ENCODE measurements at places on chromosomes 1 and 21. TPM values are rescaled to one million over a fixed set of nuclear protein-coding genes. Genes with fewer than 3 reads are reported as not detected.

TMEM52 gene
- 0.44 TPM for total RNA-seq

RPS6KC1 gene
- 11.5 TPM for total RNA-seq

PDZK1IP1 gene
- total RNA-seq: 0.48 TPM

DNA sequence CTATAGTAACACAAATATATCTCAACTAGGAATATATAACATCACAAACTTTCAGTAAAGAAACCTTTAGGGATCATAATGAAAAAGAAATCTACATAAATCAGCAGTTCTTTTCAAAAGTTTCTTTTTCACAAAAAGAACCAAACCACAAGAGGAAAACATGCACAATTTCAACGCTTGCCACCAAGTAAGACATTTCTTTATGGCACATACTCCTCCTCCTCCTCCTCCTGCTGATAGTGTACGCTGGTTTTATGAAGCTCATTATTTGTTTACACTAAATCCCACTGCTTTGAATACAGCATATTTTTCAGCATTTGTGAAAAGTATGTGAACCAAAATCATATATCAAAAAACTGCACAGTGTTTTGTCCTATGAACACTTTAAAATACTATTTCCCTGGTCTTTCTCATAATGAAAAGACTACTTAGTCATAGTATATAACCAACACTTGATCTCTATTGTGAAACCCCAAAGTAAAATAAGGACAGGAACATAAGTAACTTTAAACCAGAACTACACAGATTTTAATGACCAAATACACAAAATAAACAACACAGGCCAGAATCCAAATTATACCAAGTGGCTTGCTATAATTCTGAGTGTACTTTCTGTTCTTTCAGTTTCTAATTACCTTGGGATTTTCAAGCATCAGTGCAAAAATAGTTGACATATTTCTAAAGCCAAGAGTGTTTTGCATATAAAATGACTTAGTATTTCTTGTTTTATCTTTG lies 184.2 kb downstream of the EIF4G3 start:
- DNase-seq: no peak

DNA sequence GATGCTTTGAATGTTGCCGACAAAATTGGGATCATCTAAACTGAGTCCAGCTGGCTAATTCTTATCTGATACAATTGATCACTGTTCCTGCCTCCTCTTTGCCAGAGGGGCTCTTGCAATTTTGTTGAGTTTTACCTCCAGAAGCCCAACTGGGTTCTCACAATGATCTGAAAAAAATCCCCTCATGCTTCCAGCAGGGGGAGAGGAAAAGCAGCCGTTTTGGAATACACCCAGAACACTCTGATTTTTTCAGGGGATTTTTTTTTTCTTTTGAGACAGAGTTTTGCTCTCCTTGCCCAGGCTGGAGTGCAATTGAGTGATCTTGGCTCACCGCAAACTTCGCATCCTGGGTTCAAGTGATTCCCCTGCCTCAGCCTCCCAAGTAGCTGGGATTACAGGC lies 13.9 kb upstream of the RERE start:
- no peak for DNase-seq

DNA sequence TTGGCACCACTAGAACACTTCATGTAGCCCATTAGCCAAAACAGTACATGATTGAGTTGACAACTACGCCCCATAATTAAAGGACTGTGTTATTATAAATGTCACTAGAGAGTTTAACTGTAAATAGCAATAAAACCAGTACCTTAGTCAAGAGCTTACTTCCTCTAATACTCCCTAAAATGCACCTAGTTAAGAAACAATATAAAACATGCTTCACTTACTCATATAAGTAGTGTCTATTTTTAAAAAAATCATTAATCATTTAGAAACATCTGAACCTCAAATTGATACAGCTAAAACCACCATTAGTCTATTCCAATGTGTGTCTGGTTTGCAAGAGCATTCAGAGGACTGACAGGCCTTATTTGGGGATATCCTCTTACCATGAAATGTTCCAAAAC lies 25.3 kb downstream of the PTP4A2 start:
- DNase-seq: no peak

DNA sequence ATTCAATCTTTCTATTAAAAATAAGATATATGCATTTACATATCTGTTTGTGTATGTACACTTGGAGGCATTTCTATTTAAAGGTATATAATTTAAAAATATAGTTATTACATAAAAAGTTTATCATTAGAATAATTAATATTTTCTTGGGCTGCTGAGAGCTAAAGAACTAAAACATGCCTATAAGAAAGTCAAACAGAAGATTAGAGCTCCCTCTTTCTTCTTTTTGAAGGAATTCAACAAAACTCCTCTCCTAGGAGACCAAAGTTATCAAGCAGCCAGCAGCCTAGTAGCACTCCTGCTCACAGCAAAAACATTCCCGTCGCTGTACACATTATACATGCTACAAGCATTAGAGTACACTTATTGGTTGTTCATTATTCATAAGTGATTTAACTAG lies 216.4 kb downstream of the VAV3 start:
- DNase-seq: no peak
